ENCODE measurements at places on chromosomes 11 and 22.
A peak's percentile ranks its signal among the peaks of the same experiment; 100 is the strongest.

DNA sequence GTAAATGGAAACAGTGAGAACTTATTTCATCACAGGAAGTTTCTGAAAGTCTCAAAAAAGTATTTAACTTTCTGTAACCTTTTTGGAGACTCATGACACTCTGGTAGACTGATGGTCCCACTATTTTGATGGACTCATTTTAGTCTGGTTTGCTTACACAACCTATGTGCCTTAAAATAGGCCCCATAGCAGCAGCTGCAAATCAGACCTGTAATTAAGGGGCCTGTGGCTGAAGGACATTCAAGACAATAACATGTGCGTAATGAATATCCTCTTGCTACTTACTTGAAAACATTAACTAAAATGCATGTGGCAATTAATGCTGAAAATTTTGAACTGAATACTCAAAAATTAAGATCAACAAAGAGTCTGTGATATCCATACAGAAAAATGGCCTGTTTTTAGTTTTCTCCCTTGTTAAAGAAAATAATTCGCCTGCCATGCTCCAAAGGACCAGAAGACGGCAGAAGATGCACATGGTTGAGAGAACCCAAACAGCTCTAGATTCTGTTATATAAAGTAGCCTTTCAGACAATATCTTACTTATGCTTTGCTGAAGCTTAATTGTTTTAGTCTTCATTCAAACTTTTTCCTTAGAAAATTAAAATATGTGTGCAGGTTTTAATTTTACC is 568.5 kb downstream of the KCNA4 start:
- DNase-seq: no peak

GRCh38 chr11:65572356-65573051 is at the start of gene FAM89B:
Gene FAM89B, plus strand, starts transcription at chr11:65572538. Its CDS starts 132 bp downstream, at chr11:65572670.
- peak; percentile 77 for DNase-seq

DNA sequence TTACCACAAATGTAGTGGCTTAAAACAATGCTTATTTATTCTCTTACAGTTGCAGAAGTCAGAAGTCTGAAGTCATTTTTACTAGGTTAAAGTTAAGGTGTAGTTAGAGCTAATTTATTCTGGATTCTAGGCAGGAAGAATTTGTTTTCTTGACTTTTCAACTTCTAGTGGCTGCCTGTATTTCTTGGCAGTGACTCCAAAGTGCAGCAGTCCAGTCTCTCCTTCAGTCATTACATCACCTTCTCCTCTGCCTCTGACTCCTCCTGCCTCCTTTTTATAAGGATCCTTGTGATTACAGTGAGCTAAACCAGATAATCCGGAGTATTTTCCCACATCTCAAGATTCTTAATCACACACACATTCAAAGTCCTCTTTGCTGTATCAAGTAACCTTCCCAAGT is 581.4 kb downstream of the KCNA4 start:
- no peak for DNase-seq

DNA sequence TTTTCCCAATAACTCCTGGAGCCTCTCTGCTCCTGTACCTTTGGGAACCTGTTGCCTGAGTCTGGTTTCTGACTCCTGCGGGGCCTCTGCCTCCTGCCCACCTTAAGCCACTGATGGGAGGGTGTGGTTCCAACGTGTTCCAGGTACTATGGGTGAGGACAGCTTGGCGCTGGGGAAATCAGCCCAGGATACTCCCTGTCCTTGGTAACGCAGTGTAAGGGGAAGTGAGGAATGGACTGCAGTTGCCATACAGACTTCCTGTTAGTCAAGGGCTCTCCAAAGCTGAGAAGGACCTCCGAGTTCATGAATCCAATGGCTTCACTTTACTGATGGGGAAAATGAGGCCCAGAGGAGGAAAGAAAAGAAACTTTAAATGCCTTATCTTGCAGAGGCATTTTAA is 1.2 kb upstream of the MARK2 start:
- no peak for DNase-seq
